Heart right ventricle (tissue), 16 donors: ENCODE measurements at places on chromosomes 3 and 15. TPM values are rescaled to one million over a fixed set of nuclear protein-coding genes. Genes with fewer than 3 reads are reported as not detected.
A peak's percentile ranks its signal among the peaks of the same experiment; 100 is the strongest.

DNA sequence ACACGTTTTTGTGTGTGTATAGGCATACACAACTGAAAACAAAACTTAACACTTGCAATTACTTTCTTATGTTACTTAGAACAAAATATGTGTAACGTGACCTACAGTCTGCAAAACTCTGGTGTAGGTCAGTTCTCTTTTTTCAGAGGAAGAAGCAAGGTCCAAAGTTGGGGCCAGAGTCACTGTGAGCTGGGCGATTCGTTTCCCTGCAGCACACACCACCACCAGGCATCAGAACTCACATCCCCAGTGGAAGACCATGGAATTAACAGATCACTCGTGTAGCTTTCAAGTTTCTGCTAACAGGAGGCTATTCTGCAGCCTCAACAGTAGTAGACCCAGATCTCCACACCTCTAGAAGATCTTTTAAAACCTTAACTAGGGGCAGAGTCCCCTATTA, 25.8 kb downstream of the ANP32A start:
- DNase-seq, result no peak
- no peaks in the 10 kb centered on the region for H3K27me3 ChIP-seq
- peaks cover 98% of the 10 kb centered on the region for H3K4me1 ChIP-seq
- no peaks in the 10 kb centered on the region for H3K36me3 ChIP-seq
- H3K27ac ChIP-seq, result peak overlapping the region; percentile 82
- no peak overlapping the region for H3K4me3 ChIP-seq

- no peaks in the 10 kb centered on the region for H3K36me3 ChIP-seq
- peak; percentile 57 for DNase-seq
- no peak overlapping the region for H3K4me3 ChIP-seq
- no peak overlapping the region for H3K27ac ChIP-seq
- peaks cover 60% of the 10 kb centered on the region for H3K4me1 ChIP-seq
Measured at GRCh38 chr15:40106203-40107161, 2.2 kb downstream of the BMF start.

- H3K4me1 ChIP-seq, result peaks cover 36% of the 10 kb centered on the region
- H3K27ac ChIP-seq, result peak overlapping the region; percentile 22
- no peak for DNase-seq
- H3K4me3 ChIP-seq, result no peak overlapping the region
- H3K36me3 ChIP-seq, result no peaks in the 10 kb centered on the region
Measured at GRCh38 chr3:188468196-188468595, 314.2 kb downstream of the LPP start.

DNA sequence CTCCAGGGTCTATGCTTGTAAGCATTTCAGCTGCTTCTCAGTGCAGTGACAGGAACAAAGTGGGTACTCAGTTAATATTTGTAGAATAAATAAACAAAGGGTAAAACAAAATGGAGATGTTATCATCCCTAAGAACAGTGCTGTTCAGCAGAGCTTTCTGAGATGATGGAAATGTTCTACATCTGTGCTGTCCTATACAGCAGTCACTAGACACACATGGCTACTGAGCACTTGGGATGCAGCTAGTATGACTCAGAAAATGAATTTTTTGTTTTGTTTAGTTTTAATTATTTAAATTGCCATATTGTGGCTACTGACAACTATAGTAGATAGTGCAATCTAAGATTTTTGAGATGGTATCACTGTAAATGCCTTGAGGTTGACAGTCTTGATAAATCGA, 283.8 kb upstream of the ADAMTS9 start:
- no peak for DNase-seq
- H3K4me3 ChIP-seq, result no peak overlapping the region
- no peaks in the 10 kb centered on the region for H3K27me3 ChIP-seq
- no peak overlapping the region for H3K27ac ChIP-seq

DNA sequence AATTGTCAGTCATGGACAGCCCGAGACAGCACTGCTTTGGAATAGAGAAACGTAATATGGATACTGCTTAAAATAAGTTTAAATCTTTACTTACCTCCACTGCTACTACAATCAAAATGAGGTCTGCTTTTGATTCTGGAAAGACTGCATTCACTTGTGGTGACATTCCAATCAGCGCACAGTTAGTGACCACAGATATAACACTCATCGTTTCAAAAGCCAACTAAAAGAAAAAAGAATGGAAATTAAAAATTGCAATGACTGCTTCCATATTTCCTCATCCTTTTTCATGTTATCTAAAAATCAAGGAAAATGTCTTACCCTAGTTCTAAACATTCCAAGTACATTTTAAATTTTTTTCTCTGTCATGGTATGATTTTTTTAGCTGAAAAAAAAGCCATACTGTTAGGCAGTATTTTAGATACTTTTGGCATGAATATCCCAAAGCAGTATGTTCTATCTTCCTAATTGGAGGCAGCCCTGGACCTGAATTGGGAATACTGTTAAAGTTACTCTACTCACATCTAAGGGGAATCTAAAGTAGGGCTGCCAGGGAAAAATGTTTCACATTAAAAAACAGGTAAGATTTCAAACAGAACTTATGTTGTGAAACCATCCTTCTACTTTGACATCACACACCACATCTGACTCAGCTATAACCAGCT, 72.1 kb downstream of the ANO10 start:
- no peak overlapping the region for H3K27ac ChIP-seq
- DNase-seq, result no peak
- peaks cover 12% of the 10 kb centered on the region for H3K36me3 ChIP-seq
- H3K4me1 ChIP-seq, result no peaks in the 10 kb centered on the region
- no peak overlapping the region for H3K4me3 ChIP-seq
- H3K27me3 ChIP-seq, result no peaks in the 10 kb centered on the region

- peaks cover 18% of the 10 kb centered on the region for H3K4me1 ChIP-seq
- H3K36me3 ChIP-seq, result no peaks in the 10 kb centered on the region
- H3K4me3 ChIP-seq, result peak overlapping the region; percentile 54
- H3K27me3 ChIP-seq, result peaks cover 37% of the 10 kb centered on the region
- DNase-seq, result no peak
- H3K27ac ChIP-seq, result no peak overlapping the region
Measured at GRCh38 chr3:134796281-134797056, 1.4 kb downstream of the EPHB1 start.

- H3K4me1 ChIP-seq, result no peaks in the 10 kb centered on the region
- H3K4me3 ChIP-seq, result no peak overlapping the region
- no peak overlapping the region for H3K27ac ChIP-seq
- H3K36me3 ChIP-seq, result no peaks in the 10 kb centered on the region
- no peaks in the 10 kb centered on the region for H3K27me3 ChIP-seq
- DNase-seq, result no peak
Measured at GRCh38 chr3:113227146-113227545, 15.8 kb downstream of the BOC start.

- H3K36me3 ChIP-seq, result no peaks in the 10 kb centered on the region
- H3K27me3 ChIP-seq, result peaks cover 78% of the 10 kb centered on the region
- peaks cover 27% of the 10 kb centered on the region for H3K4me1 ChIP-seq
Measured at GRCh38 chr3:32817257-32817557, 590 bp upstream of the TRIM71 start.

- DNase-seq, result no peak
- H3K4me1 ChIP-seq, result no peaks in the 10 kb centered on the region
- H3K4me3 ChIP-seq, result no peak within 1 kb of the TSS
- H3K27me3 ChIP-seq, result no peaks in the 10 kb centered on the region
Measured at GRCh38 chr3:136957751-136958288, at the start of gene IL20RB. TSS of gene IL20RB (plus strand) at chr3:136957983. CDS start at chr3:136958114, 131 bp downstream.

GRCh38 chr15:89441295-89441812, 55.0 kb downstream of the RHCG start:
- no peak overlapping the region for H3K4me3 ChIP-seq
- H3K27me3 ChIP-seq, result peaks cover 71% of the 10 kb centered on the region
- no peaks in the 10 kb centered on the region for H3K36me3 ChIP-seq
- no peak for DNase-seq

GRCh38 chr3:137249311-137249940, 291.6 kb downstream of the IL20RB start:
- no peaks in the 10 kb centered on the region for H3K27me3 ChIP-seq
- no peak for DNase-seq
- H3K4me3 ChIP-seq, result no peak overlapping the region
- H3K36me3 ChIP-seq, result no peaks in the 10 kb centered on the region

DNA sequence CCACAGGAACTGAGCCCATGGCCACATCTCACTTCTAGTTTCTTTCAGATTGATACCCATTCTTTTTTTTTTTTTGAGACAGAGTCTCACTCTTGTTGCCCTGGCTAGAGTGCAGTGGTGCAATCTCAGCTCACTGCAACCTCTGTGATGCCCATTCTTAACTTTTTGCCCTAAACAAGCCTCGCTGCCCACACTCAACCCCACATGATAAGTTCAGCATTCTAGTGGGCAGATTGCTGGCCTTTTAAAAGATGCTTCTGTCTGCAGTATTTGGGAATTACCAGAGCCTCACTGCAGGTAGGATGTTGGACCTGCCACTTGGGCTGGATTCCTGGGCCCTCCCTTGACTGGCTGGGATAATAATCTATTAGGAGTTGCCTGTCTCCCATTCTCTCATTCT, 51.0 kb downstream of the TRANK1 start:
- no peaks in the 10 kb centered on the region for H3K27me3 ChIP-seq
- peaks cover 29% of the 10 kb centered on the region for H3K4me1 ChIP-seq
- no peak overlapping the region for H3K4me3 ChIP-seq
- H3K27ac ChIP-seq, result no peak overlapping the region

GRCh38 chr3:17090280-17090983, 205.7 kb downstream of the PLCL2 start:
- no peaks in the 10 kb centered on the region for H3K27me3 ChIP-seq
- DNase-seq, result no peak
- peaks cover 41% of the 10 kb centered on the region for H3K36me3 ChIP-seq

- no peak for DNase-seq
- H3K36me3 ChIP-seq, result peaks cover 42% of the 10 kb centered on the region
- H3K27ac ChIP-seq, result no peak overlapping the region
- H3K27me3 ChIP-seq, result no peaks in the 10 kb centered on the region
- peaks cover 6% of the 10 kb centered on the region for H3K4me1 ChIP-seq
- H3K4me3 ChIP-seq, result no peak overlapping the region
Measured at GRCh38 chr15:40773496-40773895, 3.7 kb downstream of the C15orf62 start.

GRCh38 chr3:197499427-197499826, 56.3 kb downstream of the BDH1 start:
- no peaks in the 10 kb centered on the region for H3K36me3 ChIP-seq
- H3K27ac ChIP-seq, result no peak overlapping the region
- DNase-seq, result no peak
- no peaks in the 10 kb centered on the region for H3K4me1 ChIP-seq
- H3K27me3 ChIP-seq, result no peaks in the 10 kb centered on the region

GRCh38 chr3:16203031-16203430, 28.6 kb downstream of the GALNT15 start:
- H3K27ac ChIP-seq, result no peak overlapping the region
- no peak for DNase-seq
- no peaks in the 10 kb centered on the region for H3K27me3 ChIP-seq
- H3K4me1 ChIP-seq, result no peaks in the 10 kb centered on the region
- no peak overlapping the region for H3K4me3 ChIP-seq

DNA sequence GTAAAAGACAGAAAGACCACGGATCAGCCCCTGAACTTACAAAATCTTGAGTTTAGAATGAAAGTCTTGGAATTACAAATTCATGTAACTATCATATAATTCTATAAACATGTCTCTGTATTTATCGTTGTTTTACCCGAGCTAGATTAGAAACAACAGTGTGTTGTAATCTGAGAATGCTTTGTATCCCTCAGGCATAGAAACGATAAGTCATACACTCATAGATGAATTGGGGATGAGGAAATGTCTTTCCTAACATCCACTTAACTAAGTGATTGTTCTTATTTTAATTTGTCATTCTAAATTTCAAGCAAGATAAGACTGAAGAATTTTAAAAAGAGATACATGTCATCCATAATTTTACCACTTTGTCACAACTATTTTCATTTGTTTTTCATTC, 165.3 kb downstream of the RYR3 start:
- no peak overlapping the region for H3K27ac ChIP-seq
- no peak overlapping the region for H3K4me3 ChIP-seq
- no peaks in the 10 kb centered on the region for H3K4me1 ChIP-seq
- H3K36me3 ChIP-seq, result no peaks in the 10 kb centered on the region

DNA sequence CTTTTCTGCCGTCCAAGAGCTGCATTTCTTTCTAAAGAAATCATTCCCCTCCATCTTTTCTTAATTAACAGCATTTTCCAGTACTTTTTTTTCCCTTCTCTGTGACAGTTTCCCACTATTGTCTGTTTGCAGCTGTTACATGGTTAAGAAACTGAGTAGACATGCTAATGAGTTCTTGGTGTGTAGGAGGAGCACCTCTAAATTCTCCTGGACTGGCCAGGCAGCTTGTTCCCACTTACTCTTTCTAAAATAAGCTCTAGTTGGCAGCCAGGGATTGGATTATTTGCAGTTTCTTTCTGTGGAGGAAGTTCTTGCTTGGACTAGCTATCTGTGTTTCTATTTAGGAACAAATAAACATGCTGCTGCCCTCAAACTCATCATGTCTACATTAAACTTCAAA, 235.1 kb upstream of the GAP43 start:
- H3K36me3 ChIP-seq, result no peaks in the 10 kb centered on the region
- H3K27ac ChIP-seq, result no peak overlapping the region
- peak; percentile 29 for DNase-seq
- no peaks in the 10 kb centered on the region for H3K27me3 ChIP-seq

DNA sequence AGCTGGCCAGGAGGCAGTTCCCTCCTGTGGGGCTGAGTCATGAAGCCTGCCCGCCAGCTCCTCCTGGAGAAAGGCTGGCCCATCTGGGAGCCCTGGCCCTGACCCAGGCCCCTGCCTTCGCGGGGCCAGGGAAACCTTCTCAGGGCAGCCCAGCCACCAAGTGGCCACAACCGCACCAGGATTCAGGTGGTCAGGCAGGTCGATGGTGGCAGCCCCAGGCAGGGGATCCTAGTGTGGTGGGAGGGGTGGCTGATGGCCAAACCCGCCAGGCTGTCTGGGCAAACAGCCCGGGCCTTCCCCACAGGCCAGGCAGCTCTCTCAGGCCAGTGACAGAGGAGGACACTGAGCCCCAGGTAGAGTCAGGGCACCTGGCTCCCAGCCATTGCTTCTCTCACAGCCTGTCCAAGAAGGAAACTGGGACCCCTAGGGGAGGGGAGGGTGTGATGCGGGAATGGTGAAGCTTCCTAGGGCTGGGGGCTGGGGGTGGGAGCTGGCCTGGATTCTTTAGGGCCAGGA, 1.2 kb downstream of the TWF2 start:
- H3K27me3 ChIP-seq, result no peaks in the 10 kb centered on the region
- peak overlapping the region; percentile 89 for H3K27ac ChIP-seq
- peak; percentile 83 for DNase-seq
- peak overlapping the region; percentile 98 for H3K4me3 ChIP-seq
- H3K4me1 ChIP-seq, result peaks cover 22% of the 10 kb centered on the region

GRCh38 chr3:49724586-49724985, 835 bp upstream of the GMPPB start:
- H3K4me3 ChIP-seq, result peak overlapping the region; percentile 100
- H3K27me3 ChIP-seq, result no peaks in the 10 kb centered on the region

- DNase-seq, result no peak
- H3K4me3 ChIP-seq, result no peak overlapping the region
- no peaks in the 10 kb centered on the region for H3K36me3 ChIP-seq
- no peaks in the 10 kb centered on the region for H3K27me3 ChIP-seq
- H3K4me1 ChIP-seq, result no peaks in the 10 kb centered on the region
- H3K27ac ChIP-seq, result no peak overlapping the region
Measured at GRCh38 chr3:116103868-116104530, 341.3 kb downstream of the LSAMP start.

Gene CCR3
- 0.61 TPM for total RNA-seq

Gene DLG1
- 50.3 TPM for total RNA-seq

Gene A4GNT
- total RNA-seq, result not detected

Gene ZPLD1
- total RNA-seq, result not detected

Gene C3orf70
- total RNA-seq, result 2.2 TPM

Gene IL5RA
- 0.27 TPM for total RNA-seq

Gene SCAANT1
- not detected for total RNA-seq

Gene XIRP1
- 411 TPM for total RNA-seq

Gene SLCO2A1
- total RNA-seq, result 11.1 TPM
